GM12865 (cell line): ENCODE measurements at places on chromosomes 2 and 18.

DNA sequence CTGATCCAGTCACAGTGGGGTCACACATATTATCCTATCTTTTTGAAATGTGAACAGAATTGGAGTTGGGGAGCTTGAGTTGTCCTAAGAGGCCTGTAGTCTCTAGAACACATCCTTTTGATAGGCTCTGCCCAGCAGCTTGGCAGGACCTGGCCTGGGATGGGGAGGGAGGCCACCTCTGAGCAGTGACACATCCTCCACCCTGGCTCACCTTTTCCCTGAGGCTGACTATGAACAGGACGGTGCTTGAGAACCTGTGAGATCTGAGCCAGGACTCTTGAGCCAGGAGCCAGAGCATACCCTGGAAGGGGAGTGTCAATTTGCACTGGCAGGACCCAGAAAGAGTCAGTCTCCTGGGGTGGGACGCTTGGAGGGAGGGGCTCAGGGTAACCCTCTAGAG is 17.7 kb upstream of the ATP6V1B1 start:
- DNase-seq: no peak

GRCh38 chr2:186523791-186524190 is 37.7 kb downstream of the ZC3H15 start:
- DNase-seq: no peak

- DNase-seq: no peak
These were observed 395.3 kb upstream of the NXPH2 start for GRCh38 chr2:139175510-139175909.

- no peak for DNase-seq
These were observed 44.0 kb downstream of the COLEC12 start for GRCh38 chr18:456361-457139.

GRCh38 chr2:216402751-216403150 is 9.5 kb upstream of the SMARCAL1 start:
- DNase-seq: no peak

- no peak for DNase-seq
These were observed 164.5 kb upstream of the SIX3 start for GRCh38 chr2:44777036-44777435.

DNA sequence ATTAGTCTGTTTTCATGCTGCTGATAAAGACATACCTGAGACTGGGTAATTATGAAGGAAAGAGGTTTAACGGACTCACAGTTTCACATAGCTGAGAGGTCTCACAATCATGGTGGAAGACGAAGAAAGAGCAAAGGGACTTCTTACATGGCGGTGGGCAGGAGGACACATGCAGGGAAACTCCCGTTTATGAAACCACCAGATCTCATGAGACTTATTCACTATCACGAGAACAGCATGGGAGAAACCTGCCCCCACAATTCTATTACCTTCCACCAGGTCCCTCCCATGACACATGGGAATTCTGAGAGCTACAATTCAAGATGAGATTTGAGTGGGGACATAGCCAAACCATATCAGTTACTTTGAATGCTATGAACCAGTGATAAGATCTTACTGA is 44.1 kb downstream of the SCTR start:
- no peak for DNase-seq

GRCh38 chr2:128350736-128351135 is 32.1 kb upstream of the HS6ST1 start:
- no peak for DNase-seq

DNA sequence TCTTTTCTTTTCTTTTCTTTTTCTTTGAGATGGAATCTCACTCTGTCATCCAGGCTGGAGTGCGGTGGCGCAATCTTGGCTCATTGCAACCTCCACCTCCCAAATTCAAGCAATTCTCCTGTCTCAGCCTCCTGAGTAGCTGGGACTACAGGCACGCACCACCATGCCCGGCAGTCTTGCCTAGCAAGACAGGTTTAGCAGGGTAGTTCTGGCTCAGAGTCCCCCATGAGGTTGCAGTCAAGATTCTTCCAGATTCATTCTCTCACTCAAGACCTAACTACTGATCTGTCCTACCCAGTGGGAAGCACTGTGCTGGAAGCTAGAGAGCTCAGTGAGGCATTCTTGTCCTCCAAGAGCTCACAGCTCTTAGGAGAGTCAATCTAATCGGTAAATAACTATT is 17.6 kb upstream of the ZAP70 start:
- no peak for DNase-seq

- peak; percentile 88 for DNase-seq
These were observed 24.5 kb upstream of the PEX13 start for GRCh38 chr2:60992985-60993392.

DNA sequence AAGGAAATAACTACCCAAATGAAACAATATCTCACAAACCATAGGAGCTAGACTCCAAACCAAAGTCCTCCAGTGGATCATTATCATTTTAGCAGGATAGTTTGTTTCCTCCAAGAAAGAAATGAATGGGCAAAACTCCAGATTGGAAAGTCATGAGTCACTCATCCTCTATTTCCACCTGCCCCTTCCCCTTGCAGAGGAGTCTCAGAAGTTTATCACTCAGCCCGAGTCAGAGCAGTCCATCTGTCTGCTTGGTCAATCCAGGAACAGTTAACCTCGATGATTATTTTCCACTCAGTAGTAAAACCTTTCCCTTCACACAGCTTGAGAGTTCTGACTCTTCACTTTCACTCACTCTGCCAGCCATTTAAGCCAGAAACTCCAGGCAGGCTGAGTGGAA is 462.2 kb downstream of the BCL11A start:
- DNase-seq: no peak

- peak; percentile 52 for DNase-seq
These were observed 23.2 kb upstream of the SLC35F6 start for GRCh38 chr2:26740890-26741302.

DNA sequence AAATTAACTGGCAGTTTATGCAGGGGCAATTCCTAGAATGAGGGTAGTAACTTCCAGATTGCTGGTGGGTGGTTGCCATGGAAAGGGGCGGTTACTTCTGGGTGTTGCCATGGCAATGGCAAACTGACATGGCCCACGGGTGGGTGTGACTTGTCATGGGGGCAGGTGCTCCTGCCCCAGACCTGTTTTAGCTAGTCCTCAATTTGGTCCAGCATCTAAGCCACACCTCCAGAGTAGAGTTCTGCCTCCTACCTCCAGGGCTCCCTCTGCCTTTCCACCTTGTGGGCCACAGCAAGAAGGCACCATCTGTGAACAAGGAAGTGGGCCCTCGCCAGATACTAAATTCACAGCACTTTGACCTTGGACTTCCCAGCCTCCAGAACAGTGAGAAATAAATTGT is 148.7 kb downstream of the TFCP2L1 start:
- DNase-seq: no peak

- DNase-seq: no peak
These were observed 978.8 kb downstream of the TMEM182 start for GRCh38 chr2:103740631-103741030.

- peak; percentile 77 for DNase-seq
These were observed 52.5 kb downstream of the CCDC74A start for GRCh38 chr2:131580187-131580586.

- no peak for DNase-seq
These were observed 62.8 kb downstream of the HDAC4 start for GRCh38 chr2:239337877-239338484.

DNA sequence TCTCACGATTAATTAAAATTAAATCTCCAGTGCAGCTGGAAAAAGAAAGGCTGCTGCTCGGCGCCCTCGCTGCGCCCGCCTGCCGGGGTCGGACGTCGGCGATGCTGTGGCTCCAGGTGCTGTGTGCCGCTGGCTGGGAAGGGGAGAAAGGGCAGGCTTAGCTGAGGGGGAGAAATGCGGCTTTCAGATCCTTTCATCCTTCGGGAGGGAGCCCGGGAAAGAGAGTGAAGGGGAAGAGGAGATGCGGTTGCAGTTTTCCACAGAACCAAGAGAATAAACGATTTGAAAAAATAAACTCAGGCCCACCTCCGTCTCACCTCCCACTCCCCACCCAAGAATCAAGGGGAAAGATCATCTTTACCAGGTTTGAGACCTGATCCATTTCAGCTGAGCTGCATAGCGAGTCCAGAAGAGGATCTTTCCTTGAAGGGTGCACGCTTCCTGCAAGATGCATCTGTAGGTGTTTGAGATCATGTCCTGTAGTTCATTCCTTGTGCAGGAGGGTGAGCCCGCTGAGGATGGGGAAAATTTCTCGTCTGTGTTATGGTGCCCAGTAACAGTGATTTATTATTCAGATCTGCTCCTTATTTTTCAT is 495 bp downstream of the TMEM169 start:
- DNase-seq: no peak

GRCh38 chr2:9010866-9011265 is 7.4 kb upstream of the MBOAT2 start:
- DNase-seq: no peak

DNA sequence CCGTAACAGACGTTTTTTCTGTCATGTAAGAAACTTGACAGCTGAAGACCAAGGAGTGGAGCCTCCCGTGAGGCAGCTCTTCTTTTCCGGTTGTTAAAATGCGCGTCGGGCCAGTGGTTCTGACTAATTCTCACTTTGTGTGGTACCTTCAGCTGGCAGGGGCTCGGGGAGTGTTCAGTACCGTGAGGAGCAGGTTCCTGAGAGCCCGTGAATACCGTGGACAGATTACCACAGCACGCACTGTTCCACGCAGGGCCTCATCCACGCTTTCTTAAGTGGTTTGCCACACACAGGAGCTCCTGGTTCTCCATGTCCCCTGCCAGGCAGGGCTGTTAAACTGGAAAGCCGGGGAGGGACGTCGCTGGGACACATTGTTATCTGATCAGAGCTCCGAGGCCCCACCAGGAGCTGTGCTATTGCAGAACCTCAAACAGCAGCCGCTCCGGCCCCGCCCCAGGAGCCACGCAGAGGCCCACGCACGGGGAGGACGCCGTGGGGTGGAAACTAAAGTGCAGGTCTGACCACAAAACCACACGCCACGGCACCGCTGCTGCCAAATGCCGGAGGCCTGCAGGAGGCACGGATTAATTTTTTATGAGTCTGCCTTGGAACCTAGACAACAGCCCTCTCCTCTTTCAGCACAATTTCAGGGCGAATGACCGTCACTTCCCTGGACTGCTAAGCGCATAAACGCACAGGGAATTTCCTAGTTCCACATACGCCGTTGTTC is 43.3 kb downstream of the NFATC1 start:
- DNase-seq: peak; percentile 30

- no peak for DNase-seq
These were observed 25.0 kb upstream of the KDM3A start for GRCh38 chr2:86416146-86416545.

GRCh38 chr18:13239171-13239956 is 20.8 kb downstream of the LDLRAD4 start:
- no peak for DNase-seq

GRCh38 chr2:60862642-60863041 is 18.7 kb upstream of the REL start:
- no peak for DNase-seq

GRCh38 chr2:176833671-176834070 is 378.9 kb upstream of the HNRNPA3 start:
- no peak for DNase-seq

GRCh38 chr2:160269365-160269764 is 69.3 kb upstream of the ITGB6 start:
- DNase-seq: no peak

- no peak for DNase-seq
These were observed 805 bp upstream of the KRTCAP3 start for GRCh38 chr2:27441226-27441926.

DNA sequence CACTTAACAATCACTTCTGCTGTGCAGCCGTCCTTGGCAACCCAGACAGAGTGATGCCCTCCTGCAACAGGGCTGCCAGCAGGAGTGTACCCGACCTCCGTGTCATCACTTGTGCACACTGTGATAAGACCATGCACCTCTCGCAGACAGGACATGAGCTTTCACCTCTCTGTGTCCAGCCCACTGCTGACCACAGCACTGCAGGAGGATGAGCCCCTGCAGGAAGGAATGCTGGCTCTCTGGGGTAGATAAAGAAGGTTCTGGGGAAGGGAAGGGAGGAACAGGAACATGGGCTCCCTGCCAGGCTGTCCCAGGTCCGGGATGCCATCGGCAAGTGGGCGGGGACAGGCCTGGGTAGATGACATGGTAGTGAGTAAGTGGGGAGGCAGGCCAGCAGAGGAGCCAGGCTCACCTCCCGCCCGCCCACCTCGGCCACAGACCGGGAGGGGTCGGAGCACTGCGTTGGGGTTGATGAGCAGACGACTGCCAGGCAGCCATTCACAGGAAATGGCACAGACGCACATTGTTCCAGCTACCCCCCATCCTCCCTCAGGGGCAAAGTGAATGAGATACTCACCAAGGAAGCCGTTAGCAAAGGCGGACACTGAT is 18.6 kb upstream of the COL6A3 start:
- DNase-seq: no peak

- no peak for DNase-seq
These were observed 22.7 kb downstream of the TMEM87B start for GRCh38 chr2:112077814-112078213.

DNA sequence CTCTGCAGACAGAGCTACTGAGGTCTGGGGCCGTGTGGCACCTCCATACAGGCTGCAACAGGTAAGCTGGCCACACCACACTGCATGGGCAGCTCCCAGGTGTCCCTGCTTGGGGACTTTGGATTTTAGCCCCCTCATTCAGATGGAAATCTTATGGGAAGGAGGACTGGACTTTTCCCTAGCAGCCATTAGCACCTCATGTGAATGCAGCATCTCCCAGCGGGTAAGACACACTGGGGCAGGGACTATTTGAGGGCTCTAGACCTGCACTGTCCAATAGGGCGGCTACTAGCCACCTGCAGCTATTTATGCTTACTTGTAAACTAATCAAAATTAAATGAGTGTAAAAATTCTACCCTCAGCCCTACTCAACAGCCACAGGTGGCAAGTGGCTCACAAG is 34.2 kb upstream of the GLI2 start:
- DNase-seq: no peak

- no peak for DNase-seq
These were observed 26.5 kb upstream of the CHST9 start for GRCh38 chr18:27211569-27211968.

- DNase-seq: no peak
These were observed 53.5 kb upstream of the SMAD2 start for GRCh38 chr18:47983946-47984345.

DNA sequence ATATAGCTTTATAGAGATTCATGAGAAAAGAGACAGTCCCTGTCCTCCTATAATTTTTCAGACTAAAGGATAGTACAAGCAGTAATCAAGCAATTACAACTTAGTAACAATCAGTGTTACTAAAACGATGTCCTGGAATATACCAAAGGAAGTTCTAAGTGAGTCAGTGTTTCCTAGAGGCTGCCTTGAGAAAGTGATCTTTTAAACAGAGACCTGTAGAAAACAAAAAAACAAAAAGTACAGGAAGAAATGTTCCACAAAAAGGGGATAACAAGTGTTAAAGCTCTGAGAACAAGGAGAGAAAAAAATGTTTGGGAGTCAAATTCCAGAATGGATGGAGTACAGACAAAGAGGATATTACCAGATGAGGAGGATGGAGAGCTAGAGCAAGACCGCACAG is 556.4 kb downstream of the ERBB4 start:
- no peak for DNase-seq
